CD8-positive, alpha-beta memory T cell (primary cell): ENCODE measurements at places on chromosomes 13 and 19. TPM values are rescaled to one million over a fixed set of nuclear protein-coding genes. Genes with fewer than 3 reads are reported as not detected.

GTF3A gene
- polyA plus RNA-seq = 606 TPM

MED29 gene
- 56.8 TPM for polyA plus RNA-seq

GRCh38 chr13:113591750-113592149, 7.2 kb downstream of the TFDP1 start:
- peaks cover 8% of the 10 kb centered on the region for H3K36me3 ChIP-seq
- DNase-seq = no peak
- no peaks in the 10 kb centered on the region for H3K27me3 ChIP-seq
- no peak overlapping the region for H3K4me3 ChIP-seq

DNA sequence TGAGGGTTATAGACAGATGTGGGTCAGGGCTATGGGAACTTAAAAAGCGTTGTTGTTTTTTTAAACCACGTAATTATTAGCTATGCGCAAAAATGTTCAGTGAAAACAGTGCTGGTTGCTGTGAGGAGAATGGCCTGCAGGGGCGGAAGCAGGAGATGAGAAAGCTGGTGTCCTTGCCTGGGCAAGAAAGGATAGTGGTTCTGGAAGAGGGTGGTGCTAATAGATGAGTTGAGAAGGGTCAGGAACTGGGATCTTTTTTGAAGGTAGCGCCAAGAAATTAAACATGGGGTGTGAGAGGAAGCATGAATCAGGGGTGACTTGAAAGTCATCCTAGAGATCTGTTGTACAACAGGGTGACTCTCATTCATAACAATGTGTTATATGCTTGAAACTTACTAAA, 4.8 kb upstream of the SMG9 start:
- DNase-seq = no peak
- no peak overlapping the region for H3K27ac ChIP-seq
- no peaks in the 10 kb centered on the region for H3K36me3 ChIP-seq

NOTCH3 gene
- not detected for polyA plus RNA-seq
